ENCODE measurements at places on chromosomes 16 and 17. TPM values are rescaled to one million over a fixed set of nuclear protein-coding genes. Genes with fewer than 3 reads are reported as not detected.

DNA sequence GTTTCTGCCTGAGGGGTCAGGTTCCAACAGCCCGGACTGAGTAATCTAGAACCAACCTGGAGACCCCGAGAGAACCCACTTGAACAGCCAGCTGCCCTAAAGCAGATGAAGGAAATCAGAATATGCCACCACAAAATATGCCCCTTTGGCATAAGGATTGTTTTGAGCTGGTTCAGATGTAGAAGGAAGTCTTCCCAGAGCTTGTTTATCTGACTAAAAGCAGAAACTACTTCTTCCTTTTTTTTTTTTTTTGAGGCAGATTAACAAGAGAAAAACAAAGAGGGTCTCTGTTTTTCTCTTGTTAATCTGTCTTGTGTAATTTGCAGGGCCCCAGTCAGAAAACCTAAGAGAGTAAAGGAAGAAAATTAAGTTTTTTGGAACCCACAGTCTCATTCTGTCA lies 53.0 kb downstream of the PECAM1 start:
- DNase-seq, result no peak

DNA sequence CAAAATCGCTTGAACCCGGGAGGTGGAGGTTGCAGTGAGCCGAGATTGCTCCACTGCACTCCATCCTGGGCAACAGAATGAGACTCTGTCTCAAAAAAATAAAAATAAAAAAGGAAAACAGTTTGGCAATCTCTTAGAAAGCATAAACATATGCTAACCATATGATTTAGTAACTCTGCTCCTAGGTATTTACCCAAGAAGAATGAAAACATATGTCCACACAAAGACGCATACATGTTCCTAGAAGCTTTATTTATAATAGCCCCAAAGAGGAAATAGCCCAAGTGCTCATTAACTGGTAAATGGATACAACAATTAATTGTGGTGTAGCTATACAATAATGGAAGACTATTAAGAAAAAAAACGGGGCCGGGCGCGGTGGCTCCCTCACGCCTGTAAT lies 18.5 kb upstream of the CDH1 start:
- no peak for DNase-seq

DNA sequence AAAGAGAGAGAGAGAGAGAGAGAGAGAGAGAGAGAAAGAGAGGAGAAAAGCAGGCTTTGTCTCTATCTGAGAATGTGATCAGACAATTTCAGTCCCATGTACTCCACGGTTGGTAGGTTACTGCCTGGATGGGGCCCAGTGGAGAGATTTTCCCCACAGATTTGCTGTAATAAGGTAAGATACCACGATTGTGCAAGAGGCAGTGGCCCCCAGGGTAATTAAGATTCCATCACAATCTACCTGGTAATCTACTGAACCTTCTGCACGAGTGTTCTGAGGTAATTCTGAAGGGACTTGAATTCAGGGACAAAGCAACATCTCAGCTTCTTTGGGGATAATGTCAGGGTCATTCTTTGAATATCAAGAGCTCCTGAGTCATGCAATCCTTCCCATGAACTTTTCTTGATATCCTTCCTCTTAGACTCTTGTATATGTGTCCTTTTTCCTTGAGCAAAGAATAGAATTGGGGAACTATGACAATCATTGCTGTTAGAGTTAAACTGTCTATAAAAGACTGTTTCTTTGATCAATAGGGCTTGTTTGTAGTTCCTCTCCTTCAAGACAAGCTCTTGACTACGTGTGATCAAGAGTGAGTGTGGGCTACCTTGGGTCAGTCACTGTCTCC lies 306.6 kb downstream of the MAF start:
- no peak for DNase-seq

DNA sequence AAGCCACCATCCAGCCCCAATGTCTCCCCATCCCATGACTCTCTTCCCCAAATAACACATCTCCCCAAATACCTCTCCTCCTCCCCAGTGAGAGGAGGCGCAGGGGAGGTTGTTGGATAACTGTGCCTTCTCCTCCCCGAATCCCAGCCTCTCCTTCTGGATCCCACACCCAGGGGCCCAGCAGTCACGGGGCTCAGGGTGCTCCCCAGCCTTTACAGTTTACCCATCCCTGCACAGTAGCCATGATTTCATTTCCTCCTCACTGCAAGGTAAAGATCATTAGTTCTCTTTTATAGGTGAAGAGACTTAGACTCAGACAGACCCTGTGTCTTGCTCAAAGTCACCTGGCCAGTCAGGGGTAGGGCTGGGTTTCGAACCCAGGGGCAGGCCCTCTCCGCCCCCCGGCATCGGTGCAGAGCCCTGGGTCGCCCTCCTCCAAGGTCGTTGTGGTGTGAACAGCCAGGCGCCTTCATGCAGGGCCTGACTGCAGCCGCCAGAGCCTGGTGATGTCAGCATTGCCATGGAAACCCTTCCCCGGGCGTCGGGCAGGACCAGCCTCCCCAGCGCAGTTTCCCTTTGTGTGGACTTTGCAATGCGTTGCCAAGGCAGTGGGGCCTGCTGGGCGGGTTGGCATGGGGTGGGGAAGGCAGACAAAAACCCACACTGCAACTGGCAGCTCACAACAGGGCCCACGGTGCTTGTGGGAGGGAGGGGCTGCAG lies 53.3 kb upstream of the TOB1 start:
- peak; percentile 92 for DNase-seq

GRCh38 chr17:10114931-10115535 lies 83.4 kb downstream of the GAS7 start:
- DNase-seq, result peak; percentile 94

DNA sequence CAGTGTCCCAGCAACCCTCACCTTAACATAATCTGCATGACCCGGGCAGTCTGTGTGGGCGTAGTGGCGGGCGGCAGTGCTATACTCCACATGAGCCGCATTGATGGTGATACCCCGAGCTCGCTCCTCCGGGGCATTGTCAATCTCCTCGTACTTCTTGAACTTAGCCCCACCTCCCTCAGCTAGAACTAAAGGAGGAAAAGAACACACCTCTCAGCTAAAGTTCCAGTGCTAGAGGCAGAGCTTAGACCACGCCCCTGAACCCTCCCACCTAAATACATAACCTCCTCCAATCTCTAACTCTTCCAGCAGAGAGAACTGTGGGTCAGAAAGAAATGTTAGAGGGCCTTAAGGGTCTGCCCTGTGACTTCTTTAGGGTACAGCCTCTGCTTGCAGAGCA lies 855 bp downstream of the TUFM start:
- DNase-seq, result no peak

DNA sequence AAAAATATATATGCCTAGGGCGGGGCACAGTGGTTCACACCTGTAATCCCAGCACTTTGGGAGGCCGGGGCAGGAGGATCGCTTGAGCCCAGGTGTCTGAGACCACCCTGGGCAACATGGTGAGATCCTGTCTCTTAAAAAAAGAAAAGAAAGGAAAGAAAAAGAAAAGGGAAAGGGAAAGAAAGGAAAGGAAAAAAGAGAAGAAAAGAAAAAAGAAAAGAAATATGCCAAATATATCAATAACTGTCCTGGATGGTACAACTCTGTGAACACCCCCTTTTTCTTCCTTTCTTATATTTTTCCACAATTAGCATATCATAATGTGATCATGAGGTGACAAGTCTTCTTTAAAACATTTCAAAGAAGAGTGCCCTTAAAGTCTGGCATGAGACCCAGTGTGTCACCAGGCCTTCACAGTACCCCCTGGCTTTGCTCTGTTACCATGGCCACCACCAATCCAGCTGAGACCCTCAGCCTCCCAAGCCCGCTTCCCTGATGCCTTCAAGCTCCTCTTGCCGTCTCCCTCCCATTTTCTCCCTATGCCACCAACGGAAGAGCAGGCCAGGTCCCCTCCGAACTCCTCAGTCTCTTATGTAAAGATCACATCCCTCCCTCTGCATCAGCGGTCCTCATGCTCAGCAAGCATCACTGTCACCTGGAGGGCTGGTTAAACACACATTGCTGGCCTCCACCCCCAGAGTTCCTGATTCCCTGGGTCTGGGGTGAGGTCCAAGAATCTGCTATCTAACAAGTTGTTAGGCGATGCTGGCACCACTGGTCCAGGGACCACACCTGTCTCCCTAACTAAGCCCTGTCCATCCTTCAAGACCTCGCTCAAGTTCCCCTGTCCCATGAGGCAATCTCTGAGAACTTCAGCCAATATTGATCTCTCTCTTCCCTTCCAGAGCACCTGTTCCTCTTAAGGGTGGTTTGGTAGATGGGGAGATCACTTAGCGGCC lies 44.5 kb downstream of the CUEDC1 start:
- DNase-seq, result no peak

GRCh38 chr16:26605626-26606271 lies 461.0 kb upstream of the C16orf82 start:
- DNase-seq, result no peak

DNA sequence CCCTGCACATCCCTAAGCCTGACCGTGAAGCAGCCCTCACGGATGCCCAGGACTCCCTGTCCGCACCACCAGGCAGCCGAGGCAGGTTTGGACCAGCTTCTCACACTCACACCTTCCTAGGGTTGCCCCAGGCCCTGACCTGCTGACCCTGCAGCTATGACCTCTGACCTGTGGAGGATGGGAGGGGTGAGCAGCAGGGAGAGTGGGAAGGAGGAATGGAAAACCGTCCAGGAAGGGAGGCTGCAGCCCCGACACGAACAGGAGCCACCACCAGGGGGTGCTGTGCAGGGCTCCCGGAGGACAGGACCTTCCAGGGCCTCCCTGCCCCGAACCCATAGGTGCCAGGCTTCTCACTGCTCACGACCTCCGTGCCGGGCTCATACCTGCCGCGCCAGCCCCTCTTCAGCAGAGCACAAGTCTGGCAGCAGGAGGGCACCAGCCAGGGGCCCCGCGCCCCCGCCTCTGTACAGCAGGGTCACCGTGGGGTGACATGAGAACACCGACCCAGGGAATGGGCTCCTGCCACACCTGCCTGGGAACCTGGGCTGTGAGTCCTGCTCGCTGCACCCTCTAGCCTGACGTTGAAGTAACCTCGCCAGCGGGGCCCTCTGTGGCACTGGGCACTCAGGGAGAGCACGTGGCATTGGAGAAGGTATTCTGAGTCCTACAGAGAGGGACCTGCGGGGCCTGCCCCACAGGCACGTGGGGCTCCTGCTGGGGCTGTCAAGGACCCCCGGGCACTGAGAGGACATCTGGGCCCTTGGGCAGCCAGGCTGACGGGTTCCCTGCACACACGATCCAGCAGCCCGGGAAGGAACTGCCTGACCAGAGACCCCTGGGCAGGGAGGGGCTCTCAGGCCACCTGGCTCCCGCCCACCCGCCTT lies 37.6 kb downstream of the CTU2 start:
- DNase-seq, result peak; percentile 86

GRCh38 chr16:5000573-5001001 lies 33.1 kb downstream of the NAGPA start:
- no peak for DNase-seq

DNA sequence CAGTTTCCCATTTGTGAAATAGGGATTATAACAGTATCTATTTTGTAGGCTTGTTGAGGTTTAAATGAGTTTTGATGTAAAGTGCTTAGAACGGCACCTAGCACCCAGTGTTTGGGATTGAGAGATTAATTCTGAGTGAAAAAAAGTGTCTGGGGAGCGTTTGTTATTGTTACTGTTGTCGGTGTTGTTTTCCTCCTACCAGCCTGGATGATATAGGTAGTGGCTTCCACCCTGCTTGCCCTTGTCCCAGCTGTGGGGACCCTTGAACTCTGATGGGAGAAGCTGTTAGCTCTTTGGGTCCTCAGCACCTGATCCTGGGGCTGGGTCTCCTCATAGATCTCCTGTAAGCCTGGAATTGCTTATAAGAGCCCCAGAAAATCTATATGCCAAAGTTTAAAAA lies 4.9 kb downstream of the FMNL1 start:
- no peak for DNase-seq

GRCh38 chr17:880443-881269 lies 98.5 kb downstream of the MRM3 start:
- DNase-seq, result peak; percentile 62

DNA sequence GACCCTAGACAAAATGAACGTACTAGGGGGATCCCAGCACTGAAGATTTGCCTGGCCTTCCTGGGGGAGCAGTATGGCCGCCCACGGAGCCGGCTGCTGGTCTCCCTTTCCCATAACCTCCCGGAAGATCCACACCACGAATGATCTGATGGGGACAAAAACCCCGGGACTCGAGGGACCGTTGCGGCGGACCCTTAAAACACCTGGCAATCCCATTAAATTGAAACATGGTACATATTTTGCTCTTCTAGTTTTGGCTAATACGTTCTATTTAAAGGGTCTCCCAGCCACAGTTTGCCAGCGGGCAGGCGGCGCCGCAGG lies 45.2 kb upstream of the LCMT1 start:
- no peak for DNase-seq

DNA sequence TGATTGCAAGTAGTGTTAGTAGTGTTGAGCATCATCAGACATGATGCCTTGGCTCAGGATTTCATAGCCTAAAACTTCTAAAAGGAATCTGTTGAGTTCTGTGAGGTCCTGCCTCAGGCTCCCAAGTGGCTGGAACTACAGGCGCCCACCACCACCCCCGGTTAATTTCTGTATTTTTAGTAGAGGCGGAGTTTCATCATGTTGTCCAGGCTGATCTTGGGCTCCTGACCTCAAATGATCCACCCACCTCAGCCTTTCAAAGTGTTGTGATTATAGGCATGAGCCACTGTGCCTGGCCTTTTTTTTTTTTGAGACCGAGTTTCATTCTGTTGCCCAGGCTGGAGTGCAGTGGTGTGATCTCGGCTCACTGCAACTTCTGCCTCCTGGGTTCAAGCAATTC lies 5.7 kb downstream of the PSMD11 start:
- DNase-seq, result no peak

Gene HBA1
- total RNA-seq, result 232 TPM

Gene CES5A
- total RNA-seq, result 0.21 TPM

Gene RAD51D
- 9.2 TPM for total RNA-seq

Gene PRSS8
- not detected for total RNA-seq

Gene SCIMP
- 3.1 TPM for total RNA-seq

Gene MT4
- total RNA-seq, result not detected

Gene ZG16
- not detected for total RNA-seq

Gene PRSS21
- not detected for total RNA-seq

All from left cardiac atrium (tissue), 4 donors.